Central memory CD8-positive, alpha-beta T cell (primary cell): ENCODE measurements at places on chromosomes 11 and 22.

GRCh38 chr11:62383822-62384221 is 35.0 kb upstream of the SCGB1A1 start:
- no peak for DNase-seq

DNA sequence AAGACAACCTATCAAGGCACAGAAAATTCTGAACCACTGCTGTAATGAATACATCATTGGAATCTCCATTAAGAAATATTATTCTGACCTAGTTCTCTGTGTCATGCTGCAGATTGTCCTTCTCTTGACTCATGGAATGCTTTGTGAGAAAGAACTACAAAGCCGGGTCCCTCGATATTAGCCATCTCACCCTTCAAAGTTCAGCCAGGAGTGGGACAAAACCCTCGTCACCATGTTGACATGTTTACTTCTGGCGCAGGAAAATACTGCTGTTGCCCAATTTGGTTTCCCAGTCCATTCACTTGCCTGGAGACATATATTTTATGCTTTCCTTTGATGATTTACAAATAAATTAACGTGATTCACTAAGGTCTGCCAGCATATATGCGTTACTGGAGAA is 10.9 kb upstream of the WT1 start:
- DNase-seq = no peak

GRCh38 chr11:110891411-110891810 is 179.2 kb upstream of the ARHGAP20 start:
- no peak for DNase-seq

DNA sequence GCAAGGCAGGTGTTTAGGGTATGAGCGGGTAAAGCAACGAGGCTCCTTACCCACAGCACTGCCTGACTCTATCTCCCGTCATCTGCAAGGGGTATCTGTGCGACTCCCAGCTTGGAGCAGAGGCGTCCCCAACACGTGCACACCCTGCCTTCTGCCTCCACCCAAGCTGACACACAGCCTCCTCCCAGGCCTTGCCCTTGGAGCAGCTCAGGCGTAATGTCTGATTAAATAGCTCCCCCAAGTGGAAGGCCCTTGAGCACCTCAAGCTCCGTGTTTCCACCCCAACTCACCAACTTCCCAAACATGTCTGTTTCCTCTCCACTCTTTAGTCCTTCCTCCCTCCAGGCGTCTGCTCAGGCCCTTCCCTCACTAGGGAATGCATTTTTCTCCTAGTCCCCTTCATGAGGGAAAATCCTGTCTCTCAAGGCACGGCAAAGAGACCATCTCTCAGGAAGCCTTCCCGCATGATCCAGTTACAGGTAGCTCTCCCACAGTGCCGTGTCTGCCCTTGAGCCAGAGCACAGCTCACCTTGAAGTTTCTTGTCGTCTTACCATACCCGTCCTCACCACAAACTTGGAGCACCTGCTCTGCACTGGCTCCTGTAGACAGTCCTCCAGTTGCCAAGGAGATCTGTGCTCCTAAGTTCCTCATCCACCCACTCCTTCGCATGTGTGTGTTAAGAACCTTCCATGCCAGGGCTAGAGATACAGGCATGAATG is 15.8 kb downstream of the CYB5R2 start:
- DNase-seq = no peak

DNA sequence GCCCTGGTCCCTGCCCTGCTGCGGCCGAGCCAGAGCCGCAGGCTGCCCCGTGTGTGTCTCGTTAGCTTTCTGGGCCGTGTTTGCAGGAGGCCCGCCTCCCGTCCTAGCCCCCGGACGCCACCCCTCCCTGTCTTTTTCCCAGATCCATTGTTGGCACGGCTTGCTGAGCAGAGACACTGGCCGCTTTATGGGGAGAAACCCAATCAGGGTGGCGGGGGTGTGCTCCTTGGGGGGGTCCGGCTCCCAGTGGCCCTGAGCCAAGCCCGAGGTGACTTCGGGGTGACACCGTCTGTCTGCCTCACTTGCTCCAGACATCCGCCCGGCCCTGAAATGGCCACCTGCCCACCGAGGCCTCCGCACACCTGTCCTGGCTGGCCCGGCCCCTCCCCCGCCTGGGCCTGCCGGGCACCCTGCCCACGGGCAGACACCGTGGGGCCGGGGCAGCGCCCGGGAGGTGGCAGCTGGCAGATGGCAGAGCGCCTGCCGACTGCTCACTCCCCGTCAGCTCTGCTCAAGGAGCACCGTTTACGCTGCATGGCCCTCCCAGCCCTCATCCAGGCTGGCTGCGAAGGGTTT is 43.1 kb upstream of the PPARA start:
- no peak for DNase-seq
